ENCODE measurements at places on chromosomes 16 and 17.

- H3K27me3 ChIP-seq = peaks cover 53% of the 10 kb centered on the region
- peaks cover 4% of the 10 kb centered on the region for H3K36me3 ChIP-seq
- peak overlapping the region; percentile 9 for H3K27ac ChIP-seq
- no peak for ATAC-seq
- H3K4me3 ChIP-seq = no peak overlapping the region
Observed at GRCh38 chr17:45366049-45366448, 49.2 kb upstream of the MAP3K14 start.

DNA sequence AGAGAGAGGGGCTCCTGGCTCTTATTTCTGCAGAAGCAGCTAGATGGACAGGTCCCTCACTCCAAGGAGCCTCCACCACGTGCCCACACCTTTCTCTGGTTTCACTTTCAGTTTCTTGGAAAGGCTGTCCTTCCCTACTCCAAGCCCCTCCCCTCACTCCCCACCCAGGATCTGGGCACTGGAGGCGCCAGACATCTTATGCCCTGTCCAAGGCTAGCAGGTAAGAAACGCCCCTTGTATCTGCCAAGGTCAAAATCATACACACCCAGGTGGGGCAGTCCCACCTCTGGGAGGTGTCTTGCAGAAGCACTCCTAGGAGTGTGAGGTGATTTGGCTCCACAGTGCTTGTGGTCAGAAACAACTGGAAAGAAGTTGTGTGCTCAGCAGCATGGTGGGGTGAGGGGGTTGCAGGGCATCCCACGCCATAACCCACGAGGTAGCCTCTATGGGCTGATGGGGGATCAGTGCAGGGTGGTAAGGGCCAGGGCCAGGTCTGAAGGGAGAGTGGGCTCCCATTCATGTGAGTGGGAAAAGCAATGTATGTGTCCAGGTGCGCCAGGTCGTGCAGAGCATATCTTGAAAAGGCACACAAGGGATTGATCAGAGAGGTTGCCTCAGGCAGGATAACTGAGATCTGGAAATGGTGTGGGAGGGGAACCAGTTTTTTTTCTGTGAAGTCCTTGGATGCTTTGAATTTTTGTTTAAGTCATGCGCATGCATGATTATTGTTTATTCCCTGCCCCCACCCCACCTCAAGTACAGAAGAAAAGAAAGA lies 31.8 kb upstream of the PRM1 start:
- H3K4me1 ChIP-seq = peaks cover 71% of the 10 kb centered on the region
- peak overlapping the region; percentile 7 for H3K4me3 ChIP-seq
- peak overlapping the region; percentile 81 for H3K27ac ChIP-seq
- no peak for ATAC-seq
- no peaks in the 10 kb centered on the region for H3K36me3 ChIP-seq
- H3K27me3 ChIP-seq = no peaks in the 10 kb centered on the region

DNA sequence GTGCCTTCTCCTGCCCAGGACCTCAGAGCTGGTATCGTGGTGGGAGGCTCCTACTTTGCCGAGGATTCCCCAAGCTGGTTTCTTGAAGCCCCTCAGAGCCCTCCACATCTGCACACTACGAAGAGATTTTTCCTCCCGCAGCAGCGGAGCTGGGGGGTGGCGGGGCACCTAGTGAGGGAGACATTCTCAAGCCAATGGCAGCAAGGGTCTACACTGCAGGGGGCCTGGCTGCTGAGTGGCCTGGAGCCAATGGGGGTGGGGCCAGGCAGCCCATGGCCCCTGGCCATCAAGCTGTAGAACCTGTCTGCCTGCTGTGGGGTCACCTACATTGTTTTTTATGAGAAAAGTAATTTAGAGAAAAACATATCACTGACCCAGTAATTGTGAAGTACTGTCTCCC lies 5.0 kb downstream of the SLC26A11 start:
- H3K27me3 ChIP-seq = no peaks in the 10 kb centered on the region
- peaks cover 13% of the 10 kb centered on the region for H3K36me3 ChIP-seq
- no peak overlapping the region for H3K27ac ChIP-seq
- H3K4me3 ChIP-seq = no peak overlapping the region

DNA sequence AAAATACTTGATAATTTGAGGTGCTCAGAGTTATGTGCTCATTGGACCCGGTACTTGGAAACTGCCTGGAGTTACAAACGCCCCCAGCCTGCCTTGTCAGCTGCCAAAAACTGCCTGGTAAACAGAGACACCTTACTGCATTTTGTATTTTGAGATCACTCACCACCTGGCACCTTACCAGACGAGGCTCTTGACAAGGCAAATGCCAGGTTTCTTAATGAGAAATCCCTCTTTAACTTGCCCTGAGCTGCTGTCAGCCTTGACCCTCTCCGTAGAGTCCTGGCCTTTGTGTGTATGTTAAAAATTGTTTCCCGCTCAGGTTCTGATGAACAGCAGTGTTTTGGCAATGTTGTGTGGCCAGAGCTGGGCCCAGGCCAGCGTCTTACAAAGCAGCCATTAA lies 28.8 kb downstream of the SYT17 start:
- no peak for ATAC-seq
- H3K27me3 ChIP-seq = no peaks in the 10 kb centered on the region
- no peak overlapping the region for H3K27ac ChIP-seq
- H3K36me3 ChIP-seq = peaks cover 77% of the 10 kb centered on the region
